ENCODE measurements at places on chromosomes 12 and 14. TPM values are rescaled to one million over a fixed set of nuclear protein-coding genes. Genes with fewer than 3 reads are reported as not detected.

The MIP gene
- polyA plus RNA-seq = not detected

The MYO1A gene
- polyA plus RNA-seq = 0.18 TPM

The ST8SIA1 gene
- 0.35 TPM for polyA plus RNA-seq

The LAG3 gene
- polyA plus RNA-seq = not detected

The ALDH1L2 gene
- 0.73 TPM for polyA plus RNA-seq

The PTCSC3 gene
- polyA plus RNA-seq = not detected

The DDX23 gene
- 64.5 TPM for polyA plus RNA-seq

The SLC15A5 gene
- not detected for polyA plus RNA-seq

The GMFB gene
- 22.9 TPM for polyA plus RNA-seq

The MMP17 gene
- 0.81 TPM for polyA plus RNA-seq

The KRT72 gene
- polyA plus RNA-seq = not detected

The TMEM233 gene
- 69.7 TPM for polyA plus RNA-seq

The TDRD9 gene
- polyA plus RNA-seq = 0.31 TPM

The CLEC4D gene
- polyA plus RNA-seq = 0.09 TPM

The MORN3 gene
- under 0.01 TPM for polyA plus RNA-seq

The KRT74 gene
- polyA plus RNA-seq = not detected

The RPS6KL1 gene
- polyA plus RNA-seq = 9.4 TPM

The DUSP16 gene
- 8.4 TPM for polyA plus RNA-seq

The HOXC5 gene
- polyA plus RNA-seq = 0.03 TPM

The NELL2 gene
- not detected for polyA plus RNA-seq

The CACNA2D4 gene
- polyA plus RNA-seq = 0.74 TPM

Data from psoas muscle (tissue), 8 donors.